ENCODE measurements at places on chromosomes 16 and 17. TPM values are rescaled to one million over a fixed set of nuclear protein-coding genes. Genes with fewer than 3 reads are reported as not detected.

Gene SHBG
- 2.8 TPM for total RNA-seq

- H3K4me3 ChIP-seq = no peak overlapping the region
- no peak for DNase-seq
- no peaks in the 10 kb centered on the region for H3K27me3 ChIP-seq
- H3K36me3 ChIP-seq = no peaks in the 10 kb centered on the region
- H3K4me1 ChIP-seq = no peaks in the 10 kb centered on the region
Observed at GRCh38 chr17:73647772-73648542, 3.7 kb upstream of the SDK2 start.

DNA sequence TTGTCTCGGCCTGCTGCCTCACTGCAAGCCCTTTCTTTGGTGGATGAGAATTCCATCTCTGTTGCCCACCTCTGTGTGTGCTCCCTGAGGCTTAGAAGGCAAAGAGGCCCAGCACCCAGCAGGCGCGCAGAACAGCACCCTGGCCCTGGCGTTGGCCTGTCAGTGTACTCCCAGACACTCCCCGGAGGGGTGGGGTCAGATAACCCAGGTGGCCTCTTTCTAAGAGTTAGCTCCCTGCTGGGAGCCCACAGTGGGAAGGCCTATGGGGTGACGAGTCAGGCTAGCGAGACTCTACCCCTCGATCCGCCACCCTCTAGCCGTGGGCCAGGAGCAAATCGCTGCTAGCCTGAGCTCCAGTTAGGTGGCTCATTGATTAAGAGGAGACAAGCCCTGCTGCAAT lies 38.1 kb downstream of the SRL start:
- no peak overlapping the region for H3K27ac ChIP-seq
- no peaks in the 10 kb centered on the region for H3K27me3 ChIP-seq
- no peak overlapping the region for H3K4me3 ChIP-seq
- H3K36me3 ChIP-seq = peaks cover 3% of the 10 kb centered on the region
- peaks cover 17% of the 10 kb centered on the region for H3K4me1 ChIP-seq

GRCh38 chr16:53434377-53435065 lies at the start of gene RBL2:
Gene RBL2 (plus strand): TSS chr16:53434471. CDS start chr16:53434557, 86 bp downstream.
- peak within 1 kb of the TSS; percentile 71 for H3K4me3 ChIP-seq
- no peaks in the 10 kb centered on the region for H3K27me3 ChIP-seq
- peak within 1 kb of the TSS; percentile 84 for H3K27ac ChIP-seq

All from cardiac muscle cell (in vitro differentiated cells and primary cell).